ENCODE measurements at places on chromosomes 7 and 10.

- DNase-seq, result no peak
These were observed 24.1 kb downstream of the AMZ1 start for GRCh38 chr7:2711895-2712675.

DNA sequence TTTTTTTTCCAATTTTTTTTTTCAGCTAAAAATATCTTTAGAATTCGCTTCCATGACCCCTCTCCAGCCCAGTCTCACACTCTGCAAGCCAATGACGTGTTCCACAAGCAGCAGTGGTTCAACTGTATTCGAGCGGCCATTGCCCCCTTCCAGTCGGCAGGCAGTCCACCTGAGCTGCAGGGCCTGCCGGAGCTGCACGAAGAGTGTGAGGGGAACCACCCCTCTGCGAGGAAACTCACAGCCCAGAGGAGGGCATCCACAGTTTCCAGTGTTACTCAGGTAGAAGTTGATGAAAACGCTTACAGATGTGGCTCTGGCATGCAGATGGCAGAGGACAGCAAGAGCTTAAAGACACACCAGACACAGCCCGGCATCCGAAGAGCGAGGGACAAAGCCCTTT, 42.8 kb downstream of the CALML5 start:
- no peak for DNase-seq

- no peak for DNase-seq
These were observed 213.2 kb upstream of the MDFIC start for GRCh38 chr7:114708646-114709045.

DNA sequence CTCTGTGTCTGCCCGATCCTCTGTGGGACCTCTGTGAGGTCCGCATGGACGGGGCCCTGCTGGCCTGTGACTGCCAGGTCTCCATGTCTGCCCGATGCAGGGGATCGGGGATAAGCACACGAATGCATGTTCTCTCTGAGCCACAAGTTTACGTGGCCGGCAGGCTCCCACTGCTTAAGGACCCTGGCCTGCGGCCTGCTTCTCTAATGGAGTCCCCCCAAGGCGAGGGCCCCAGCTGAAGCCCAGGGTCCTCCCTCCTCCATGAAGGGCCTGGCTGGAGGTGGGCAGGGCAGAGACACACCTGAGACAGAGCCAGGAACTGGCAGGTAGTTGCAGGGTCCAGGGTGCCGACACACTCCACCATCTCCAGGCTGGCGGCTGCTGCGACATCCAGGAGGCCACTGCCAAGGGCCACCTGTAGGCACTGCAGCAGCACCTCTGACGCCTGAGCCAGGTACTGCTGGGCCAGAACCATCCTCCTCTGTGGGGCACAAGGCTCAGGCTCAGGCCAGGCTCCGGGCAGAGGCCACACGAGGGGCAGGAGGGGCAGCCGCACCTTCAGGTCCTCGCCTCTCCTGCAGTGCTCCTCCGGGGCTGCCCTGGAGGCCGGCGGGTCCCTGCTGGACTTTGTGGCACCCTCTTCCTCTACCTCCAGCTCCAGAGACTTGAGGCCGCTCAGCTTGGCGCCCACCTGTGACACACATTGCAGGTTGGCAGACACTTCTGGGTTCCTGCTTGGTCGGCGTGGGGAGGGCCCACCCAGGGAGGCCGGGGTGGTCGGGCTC, 60.9 kb upstream of the NKX6-2 start:
- no peak for DNase-seq

- no peak for DNase-seq
These were observed 449.0 kb downstream of the GRID1 start for GRCh38 chr10:85917601-85918000.

DNA sequence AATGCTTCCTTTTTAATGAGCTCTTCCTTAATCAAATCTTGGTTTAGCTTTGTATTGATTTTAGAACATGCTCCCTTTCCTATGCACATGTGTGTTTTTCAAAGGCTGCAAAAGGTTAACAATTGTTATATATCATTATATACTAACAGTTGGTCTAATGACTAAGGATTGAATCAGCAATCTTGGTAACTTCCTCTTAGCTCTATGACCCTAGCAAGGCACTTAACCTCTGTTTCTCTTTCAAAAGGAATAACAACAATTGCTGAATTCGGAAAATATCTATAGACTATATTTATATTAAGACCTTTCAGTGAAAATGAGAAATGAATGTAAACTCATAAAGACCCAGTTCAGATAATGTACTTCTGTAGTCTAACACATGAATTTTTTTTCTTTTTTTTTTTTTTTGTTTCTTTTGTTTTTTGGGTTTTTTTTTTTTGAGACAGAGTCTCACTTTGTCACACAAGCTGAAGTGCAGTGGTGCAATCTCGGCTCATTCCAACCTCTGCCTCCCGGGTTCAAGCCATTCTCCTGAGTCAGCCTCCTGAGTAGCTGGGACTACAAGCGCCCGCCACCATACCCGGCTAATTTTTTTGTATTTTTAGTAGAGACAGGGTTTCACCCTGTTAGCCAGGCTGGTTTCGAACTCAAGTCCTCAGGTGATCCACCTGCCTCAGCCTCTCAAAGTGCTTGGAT, 48.8 kb downstream of the HOXA1 start:
- DNase-seq, result no peak

- DNase-seq, result no peak
These were observed 11.5 kb downstream of the ARL3 start for GRCh38 chr10:102702742-102703141.

GRCh38 chr7:3109311-3109915, 65.7 kb upstream of the CARD11 start:
- DNase-seq, result no peak

DNA sequence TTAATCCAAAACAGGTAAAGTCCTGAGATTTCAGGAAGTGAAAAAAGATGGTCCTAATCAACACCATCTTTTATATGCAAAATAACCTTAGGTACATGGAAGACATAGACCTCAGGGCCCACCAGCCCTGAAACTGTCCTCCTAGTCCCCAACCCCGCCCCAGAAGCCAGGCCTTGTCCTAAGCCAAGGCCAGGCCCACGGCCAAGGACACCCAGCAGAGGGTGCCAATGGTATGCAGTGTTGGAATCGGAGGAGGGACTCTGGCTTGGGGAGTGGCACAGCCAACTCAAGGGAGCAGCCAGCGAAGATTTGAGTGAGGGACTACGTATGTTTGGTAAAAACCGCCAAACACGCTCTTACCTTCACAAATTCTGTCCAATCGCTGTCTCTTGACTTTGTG, 96.7 kb downstream of the ZRANB1 start:
- no peak for DNase-seq

GRCh38 chr10:72315611-72316385, 38.9 kb downstream of the DNAJB12 start:
- no peak for DNase-seq

GRCh38 chr7:5633161-5634106, 148.0 kb downstream of the RNF216 start:
- DNase-seq, result no peak

- DNase-seq, result no peak
These were observed 38.9 kb upstream of the KAT6B start for GRCh38 chr10:74787457-74787856.

- DNase-seq, result no peak
These were observed 219.8 kb downstream of the TCERG1L start for GRCh38 chr10:131091682-131092081.

- DNase-seq, result peak; percentile 49
These were observed 4.8 kb upstream of the POLR1F start for GRCh38 chr7:19713676-19714075.

DNA sequence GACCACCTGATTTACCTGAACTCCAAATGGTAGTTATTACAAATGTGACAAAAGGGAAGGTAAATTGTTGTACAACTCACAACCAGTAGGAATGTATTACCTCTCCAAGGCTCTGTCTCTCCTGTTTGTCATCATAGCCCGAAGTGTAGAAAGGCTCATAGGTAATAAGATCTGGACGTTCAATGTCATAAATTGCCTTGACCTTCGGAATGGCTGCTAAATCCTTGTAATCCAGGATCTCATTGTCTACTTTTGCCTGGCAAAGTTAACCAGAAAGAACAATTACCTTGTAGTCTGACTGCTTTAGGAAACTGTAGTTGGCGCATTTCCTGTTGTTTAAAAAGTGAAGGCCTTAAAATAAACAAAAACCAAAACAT, 68.6 kb upstream of the AFAP1L2 start:
- no peak for DNase-seq

DNA sequence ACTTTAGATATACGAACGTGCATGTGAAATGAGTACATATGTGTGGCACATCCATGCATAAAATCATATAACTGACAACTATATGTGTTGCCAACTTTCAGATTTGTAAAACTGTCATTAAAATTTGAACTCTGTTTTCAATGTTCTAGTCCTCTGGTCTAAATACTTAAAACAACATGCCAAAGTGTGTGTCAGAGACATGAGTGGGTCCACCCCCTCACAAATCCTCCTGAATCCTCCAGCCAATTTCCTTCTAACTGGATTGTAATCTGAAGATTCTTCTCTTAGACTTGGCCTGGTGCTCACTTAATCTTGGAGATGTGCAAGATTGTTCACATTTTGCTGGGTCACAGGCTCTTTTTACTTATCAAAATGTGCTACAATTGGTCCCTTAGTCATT, 184.1 kb downstream of the RELN start:
- no peak for DNase-seq

- peak; percentile 72 for DNase-seq
These were observed 22.8 kb upstream of the ITGB1 start for GRCh38 chr10:32980558-32981468.

DNA sequence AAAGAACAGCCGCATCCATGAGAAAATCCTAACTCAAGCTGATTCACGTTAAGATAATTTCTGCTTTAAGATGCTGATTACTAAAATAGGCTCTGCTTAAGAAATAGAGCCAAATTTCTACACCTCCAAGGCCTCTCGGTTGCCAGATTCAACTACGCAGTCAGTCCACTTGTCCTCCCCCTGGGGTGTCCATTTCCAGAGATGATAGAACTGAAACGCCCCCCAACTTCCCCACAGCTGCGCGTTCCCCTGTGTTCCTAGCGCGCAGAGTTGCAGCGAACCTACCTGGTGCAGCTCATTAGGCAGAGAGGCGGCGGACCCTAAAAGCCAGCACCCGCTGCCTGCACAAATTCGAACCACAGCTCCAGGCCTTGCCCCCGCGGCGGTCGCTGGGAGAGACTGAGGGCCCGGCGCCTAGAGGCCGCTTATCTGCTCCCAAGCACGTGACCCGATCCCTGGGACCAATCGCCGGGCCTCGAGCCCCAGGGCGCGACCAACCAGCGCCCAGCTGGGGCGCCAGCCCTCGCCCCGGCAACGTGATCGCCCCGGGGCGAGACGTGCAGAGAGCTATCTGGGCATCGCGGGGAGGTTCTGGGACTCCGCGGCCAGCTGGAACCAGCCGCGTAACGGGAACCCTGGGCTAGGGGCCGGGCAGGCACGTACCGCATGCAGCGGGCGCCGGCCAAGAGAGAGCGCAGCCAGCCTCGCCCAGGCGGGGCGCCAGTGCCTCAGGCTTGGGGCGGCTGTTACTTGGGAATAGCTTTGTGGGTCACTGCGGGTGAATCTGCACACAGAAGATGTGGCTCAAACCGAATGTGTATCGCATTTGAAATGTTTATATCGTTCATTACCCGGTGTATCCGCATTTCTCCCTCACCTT, at the start of gene PPP1R3C:
PPP1R3C (minus strand) TSS at position 401 of the 880 bp plus-strand sequence; CDS start at position 299, 102 bp downstream.
- peak; percentile 95 for DNase-seq

All from DMS153 (cell line).